ENCODE measurements at places on chromosomes 3 and 15.

- DNase-seq: no peak
Measured at GRCh38 chr3:150079029-150079739, 108.5 kb upstream of the PFN2 start.

DNA sequence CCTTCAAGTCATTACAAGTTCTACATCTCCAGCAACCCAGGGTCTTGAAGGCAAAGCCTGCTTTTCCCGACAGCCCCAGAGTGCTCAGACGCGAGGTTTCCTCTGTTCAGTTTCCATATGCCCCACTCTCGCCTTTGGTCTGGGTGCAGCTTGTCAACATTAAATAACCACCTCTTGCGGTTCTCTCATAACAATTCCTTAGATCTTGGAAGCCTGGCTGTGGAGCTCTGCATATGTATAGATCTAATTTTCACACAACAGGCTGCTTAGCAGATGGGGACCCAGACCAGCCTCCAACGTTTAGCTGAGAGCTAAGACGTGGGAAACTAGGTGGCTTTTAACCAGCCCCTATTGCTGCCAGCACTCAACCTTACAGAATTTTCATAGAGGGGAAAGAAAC is 295.5 kb downstream of the RPLP1 start:
- no peak for DNase-seq

GRCh38 chr15:78010067-78010466 is 67.4 kb downstream of the TBC1D2B start:
- no peak for DNase-seq

GRCh38 chr3:120151791-120152190 is 57.5 kb upstream of the GSK3B start:
- DNase-seq: no peak

DNA sequence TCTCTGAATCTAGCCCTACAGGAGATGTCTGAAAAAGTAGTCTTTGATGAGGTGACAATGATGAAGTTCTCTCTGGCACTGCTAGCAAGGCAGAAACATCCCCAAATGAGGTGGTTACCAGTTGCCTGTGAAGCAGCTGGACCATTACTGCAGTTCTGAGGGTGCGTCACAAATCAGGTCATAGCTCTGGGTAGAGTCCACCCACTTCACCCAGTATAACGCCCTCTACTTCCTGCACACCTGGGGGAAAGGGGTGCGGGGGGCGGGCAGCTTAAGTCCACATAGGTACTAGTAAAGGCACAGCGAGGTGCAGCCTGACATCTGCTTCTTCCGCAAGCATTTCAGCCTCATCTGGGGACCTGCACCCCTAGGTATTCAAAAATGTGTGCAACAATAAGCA is 13.4 kb upstream of the SATB1 start:
- DNase-seq: peak; percentile 12

DNA sequence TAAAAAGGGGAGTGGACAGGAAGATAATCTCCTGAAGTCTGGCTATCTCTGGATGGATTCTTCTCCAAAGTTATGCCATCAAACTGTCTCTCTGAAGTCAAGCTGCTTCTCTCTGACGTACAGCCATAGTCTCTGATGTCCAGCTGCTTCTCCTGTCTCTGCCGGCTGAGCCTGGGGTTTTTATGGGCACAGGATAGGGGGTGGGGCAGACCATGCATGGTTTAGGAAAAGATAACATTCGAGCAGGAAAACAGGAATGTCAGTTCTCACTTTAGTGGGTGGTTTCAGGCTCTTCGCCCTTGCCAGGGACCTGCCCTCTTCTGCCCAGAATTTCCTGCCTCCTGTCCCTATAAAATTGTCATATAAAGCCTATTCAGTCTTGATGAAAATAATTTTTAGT is 110.9 kb upstream of the ROBO1 start:
- DNase-seq: no peak

Data from stimulated activated CD8-positive, alpha-beta memory T cell treated with anti-CD3 and anti-CD28 coated beads, Interleukin-7, amount 100 ng/mL, for 24 hours (primary cell).